Stimulated activated CD8-positive, alpha-beta memory T cell treated with anti-CD3 and anti-CD28 coated beads, Interleukin-4, amount 100 ng/mL, for 1 hour (primary cell): ENCODE measurements at places on chromosomes 1 and 21.

DNA sequence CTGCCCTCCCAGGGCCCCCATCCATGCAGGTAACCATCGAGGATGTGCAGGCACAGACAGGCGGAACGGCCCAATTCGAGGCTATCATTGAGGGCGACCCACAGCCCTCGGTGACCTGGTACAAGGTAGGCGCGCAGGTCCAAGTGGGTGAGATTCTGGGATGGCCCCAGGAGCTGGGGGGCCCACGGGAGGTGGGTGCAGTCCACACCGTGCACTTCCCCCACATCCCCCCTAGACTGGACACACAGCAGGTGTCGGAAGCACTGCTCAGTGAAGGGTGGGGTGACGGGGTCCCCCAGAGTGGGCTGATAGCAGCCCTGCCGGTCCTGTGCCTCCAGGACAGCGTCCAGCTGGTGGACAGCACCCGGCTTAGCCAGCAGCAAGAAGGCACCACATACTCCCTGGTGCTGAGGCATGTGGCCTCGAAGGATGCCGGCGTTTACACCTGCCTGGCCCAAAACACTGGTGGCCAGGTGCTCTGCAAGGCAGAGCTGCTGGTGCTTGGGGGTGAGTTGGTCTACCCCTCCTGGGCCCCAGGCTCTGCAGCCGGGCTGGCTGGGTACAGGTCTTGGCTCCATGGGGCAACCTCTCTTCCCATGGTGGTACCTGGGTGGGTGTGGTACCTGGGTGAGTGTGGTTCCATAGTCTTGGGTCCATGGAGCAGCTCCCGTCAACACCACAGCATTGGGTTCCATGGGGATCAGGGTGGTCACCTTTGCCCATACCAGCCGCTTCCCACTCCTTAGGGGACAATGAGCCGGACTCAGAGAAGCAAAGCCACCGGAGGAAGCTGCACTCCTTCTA lies 40.4 kb downstream of the TRIM11 start:
- no peak for DNase-seq

GRCh38 chr1:31013187-31013864 lies 52.2 kb downstream of the PUM1 start:
- DNase-seq: no peak

DNA sequence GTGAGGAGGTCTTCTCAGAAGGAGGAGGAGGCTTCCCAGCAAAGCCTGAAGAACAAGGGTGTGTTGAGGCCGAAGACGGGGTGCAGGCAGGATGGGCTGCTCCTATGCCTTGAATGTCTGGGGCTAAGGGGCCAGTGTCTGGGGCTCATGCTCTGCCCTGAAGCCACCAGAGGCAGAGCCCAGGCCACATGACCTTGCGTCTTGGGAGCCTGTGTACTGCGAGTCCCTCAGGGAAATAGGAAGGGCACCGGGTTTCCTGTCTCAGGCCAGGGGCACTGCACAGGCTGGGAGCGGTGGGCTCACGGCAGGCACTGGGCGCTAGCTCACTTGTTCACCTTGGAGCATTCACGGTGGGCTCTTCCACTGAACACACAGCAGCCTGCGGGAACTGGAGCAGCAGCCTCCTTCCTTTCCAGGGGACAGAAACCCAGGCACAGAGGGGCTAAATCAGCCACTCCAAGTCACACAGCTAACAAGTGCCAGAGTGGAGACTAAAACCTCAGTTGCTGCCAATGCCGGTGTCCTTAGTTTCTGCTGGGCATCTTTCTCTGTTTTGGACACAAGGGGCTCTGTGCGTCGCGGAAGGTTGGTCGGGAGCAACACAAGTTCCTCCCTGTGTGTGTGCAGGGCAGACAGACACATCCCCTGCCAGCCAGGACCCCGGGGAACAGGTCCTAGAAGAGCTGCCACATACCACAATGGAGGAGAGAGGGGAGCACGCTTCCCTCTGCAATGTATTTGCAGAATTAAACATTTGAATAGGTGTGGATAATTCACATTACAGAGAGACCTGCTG lies 104.8 kb upstream of the C1orf174 start:
- DNase-seq: no peak

DNA sequence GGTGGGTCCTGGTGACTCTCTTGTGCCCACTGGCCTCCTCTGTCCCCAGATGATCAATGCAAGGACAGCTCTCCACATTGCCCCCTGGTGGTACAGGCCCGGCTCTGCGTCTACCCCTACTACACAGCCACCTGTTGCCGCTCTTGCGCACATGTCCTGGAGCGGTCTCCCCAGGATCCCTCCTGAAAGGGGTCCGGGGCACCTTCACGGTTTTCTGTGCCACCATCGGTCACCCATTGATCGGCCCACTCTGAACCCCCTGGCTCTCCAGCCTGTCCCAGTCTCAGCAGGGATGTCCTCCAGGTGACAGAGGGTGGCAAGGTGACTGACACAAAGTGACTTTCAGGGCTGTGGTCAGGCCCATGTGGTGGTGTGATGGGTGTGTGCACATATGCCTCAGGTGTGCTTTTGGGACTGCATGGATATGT lies 10.8 kb downstream of the ADAMTSL4 start:
- DNase-seq: no peak

GRCh38 chr1:213484333-213484732 lies 433.3 kb downstream of the RPS6KC1 start:
- no peak for DNase-seq

- DNase-seq: no peak
Measured at GRCh38 chr1:181208967-181209366, 120.5 kb downstream of the IER5 start.

DNA sequence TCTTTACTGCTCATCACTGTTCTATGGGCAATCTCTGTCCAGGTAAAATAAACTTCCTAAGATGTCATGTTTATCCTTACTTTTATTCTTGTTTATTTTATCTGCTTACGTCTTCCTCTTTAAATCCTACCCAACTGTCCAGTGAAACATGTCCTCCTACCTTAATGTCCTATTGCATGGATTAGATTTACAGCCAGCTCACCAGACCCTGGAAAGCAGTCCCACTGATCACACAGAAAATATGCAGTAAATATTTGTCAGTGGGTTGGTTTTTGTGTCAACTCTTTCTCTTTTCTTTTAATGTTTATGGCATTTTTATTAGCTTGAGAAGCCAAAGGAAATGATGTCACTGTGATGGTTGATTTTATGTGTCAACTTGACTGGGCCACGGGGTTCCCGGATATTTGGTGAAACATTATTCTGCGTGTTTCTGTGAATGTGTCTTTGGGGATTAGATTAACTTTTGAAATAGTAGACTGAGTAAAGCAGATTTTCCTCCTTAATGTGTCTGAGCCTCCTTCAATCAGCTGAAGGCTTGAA lies 258.3 kb downstream of the SRGAP2C start:
- no peak for DNase-seq

- DNase-seq: no peak
Measured at GRCh38 chr1:154759196-154759595, 110.9 kb downstream of the KCNN3 start.

DNA sequence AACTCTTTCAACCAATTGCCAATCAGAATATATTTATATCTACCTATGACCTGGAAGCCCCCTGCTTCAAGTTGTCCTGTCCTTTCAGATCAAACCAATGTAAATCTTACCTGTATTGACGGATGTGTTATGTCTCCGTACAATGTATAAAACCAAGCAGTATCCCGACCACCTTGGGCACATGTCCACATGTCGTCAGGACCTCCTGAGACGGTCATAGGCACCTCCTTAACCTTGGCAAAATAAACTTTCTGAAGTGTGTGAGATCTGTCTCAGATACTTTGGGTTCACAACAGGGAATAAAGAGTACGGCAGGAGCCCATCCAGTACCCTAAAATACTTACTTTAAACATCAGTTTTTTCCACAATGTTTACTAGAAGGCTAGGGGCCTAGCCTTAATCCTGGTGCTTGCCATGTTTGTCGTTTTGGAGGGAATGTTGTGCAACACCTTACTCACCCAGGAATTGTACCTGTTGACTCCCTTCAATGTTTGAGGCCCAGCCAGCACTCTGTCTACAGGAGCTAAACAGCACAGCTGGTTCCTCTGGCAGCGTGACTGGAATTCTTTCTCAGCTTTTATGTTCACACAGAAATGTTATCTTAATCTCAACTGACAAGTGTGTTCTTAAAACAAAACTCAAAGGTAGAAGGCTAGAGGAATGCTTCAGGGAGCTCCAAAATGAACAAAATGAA lies 90.8 kb upstream of the USP25 start:
- DNase-seq: no peak

DNA sequence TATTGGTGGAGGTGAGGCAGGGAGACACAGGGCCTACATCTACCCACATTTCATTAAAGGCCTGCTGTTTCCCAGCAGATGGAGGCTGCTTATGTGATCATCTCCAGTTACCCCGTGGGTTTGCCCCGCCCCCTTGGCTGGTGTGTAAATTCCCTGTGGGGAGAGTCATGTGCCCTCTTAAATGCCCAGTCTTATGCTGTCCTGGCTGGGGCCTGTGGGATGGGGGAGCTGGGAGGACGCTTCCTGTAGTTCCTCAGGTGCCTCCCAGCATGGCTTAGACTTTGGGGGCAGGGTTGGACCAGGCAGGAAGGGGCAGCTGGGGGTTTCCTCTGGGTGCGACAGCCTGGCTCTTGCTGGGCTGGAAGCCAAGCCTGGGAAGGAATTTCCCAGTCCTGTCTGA lies 15.5 kb upstream of the CITED4 start:
- DNase-seq: no peak

DNA sequence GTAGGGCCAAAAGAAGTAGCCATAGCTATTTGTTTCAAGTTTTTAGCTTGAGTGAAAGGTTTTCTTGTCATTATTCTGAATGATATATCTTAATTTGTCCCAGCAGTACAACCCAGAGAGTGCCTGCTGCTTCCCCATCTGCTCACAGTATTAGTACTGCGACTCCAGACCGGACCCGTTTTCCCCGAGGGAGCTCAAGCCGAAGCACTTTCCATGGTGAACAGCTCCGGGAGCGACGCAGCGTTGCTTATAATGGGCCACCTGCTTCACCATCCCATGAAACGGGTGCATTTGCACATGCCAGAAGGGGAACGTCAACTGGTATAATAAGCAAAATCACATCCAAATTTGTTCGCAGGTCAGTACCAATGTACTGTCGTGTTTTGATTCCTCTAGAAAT lies 37.2 kb upstream of the C1orf115 start:
- DNase-seq: no peak

- DNase-seq: no peak
Measured at GRCh38 chr1:223401873-223402789, 8.9 kb downstream of the CCDC185 start.

DNA sequence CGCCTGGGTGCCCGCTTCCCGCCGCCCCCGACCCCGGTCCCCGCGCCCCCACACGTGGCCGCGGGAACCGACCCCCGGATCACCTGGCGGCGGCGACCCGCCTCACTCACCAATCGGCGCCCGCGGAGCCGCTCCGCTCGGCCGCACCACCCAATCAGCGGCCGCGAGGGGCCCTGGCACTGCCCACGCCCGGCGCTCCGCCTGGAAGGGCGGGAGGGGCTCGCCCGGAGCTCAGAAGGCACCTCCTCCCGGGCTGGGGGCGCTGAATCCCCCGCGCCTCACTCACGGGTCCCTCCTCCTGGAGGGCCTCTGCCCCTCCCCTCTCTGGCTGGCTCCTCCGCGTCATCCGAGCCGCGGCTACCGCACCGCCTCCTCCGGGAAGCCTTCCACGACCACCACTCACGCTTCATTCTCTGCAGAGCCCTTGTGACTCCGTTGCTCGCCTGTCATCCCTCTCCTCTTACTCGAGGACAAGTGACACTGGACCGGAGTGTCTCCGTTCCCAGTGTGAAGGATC lies 374 bp downstream of the SH2D5 start:
- peak; percentile 20 for DNase-seq

GRCh38 chr21:15144026-15144425 lies 79.2 kb upstream of the NRIP1 start:
- no peak for DNase-seq

GRCh38 chr1:51750218-51750617 lies 128.3 kb downstream of the NRDC start:
- no peak for DNase-seq

DNA sequence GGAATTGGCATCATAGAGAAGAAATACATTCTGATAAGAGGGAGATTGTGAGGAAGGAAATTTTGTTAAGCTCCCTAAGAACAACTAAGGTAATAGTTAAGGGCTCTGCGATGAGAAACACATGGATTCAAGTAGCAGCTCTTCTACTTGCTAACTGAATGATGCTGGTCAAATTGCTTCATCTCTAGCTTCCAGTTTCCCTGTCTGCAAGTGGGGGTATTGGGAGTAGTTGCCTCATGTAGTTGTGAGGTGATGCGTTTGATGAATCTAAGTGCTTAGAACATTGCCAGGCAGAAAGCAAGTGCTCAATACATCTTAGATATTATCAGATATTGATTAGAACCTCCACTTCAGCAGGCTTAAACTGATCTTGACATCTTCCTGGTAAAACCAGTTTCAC lies 84.8 kb downstream of the CD58 start:
- DNase-seq: no peak

DNA sequence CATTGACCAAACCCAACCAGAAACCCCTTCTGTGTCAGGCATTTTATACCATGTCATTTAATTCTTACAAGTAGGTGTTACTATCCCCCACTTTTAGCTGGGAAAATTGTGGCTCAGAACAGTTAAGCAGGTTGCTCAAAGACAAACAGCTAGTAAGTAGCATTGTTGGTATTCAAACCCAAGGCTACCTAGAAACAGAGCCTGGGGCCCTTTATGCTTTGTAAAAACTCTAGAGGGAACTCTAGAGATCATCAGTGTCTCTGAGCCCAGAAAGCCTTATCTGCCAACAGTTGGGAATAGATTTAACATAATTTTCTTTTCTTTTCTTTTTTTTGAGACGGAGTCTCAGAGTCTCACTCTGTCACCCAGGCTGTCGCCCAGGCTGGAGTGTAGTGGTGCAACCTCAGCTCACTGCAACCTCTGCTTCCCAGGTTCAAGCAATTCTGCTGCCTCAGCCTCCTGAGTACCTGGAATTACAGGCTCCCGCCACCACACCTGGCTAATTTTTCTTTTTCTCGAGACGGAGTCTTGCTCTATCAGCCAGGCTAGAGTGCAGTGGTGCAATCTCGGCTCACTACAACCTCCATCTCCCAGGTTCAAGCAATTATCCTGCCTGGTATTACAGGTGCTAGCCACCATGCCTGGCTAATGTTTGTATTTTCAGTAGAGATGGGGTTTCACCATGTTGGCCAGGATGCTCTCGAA lies 48.5 kb upstream of the OSBPL9 start:
- no peak for DNase-seq

DNA sequence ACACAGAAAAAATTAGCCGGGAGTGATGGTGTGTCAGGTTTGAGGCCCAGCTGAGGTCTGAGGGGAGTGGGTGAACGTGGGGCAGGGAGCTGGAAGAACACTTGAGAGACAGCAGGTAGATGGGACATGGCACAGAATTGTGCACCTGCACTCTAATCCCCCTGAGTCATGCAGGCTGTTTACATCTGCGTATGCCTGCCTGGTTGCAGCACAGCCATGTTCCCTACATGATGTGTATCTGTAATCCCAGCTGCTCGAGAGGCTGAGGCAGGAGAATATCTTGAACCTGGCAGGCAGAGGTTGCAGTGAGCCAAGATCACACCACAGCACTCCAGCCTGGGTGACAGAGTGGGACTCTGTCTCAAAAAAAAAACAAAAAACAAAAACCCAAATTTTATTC lies 44.8 kb downstream of the ATP5PO start:
- DNase-seq: no peak

GRCh38 chr1:76511558-76512179 lies 355.6 kb upstream of the ST6GALNAC5 start:
- DNase-seq: no peak

- no peak for DNase-seq
Measured at GRCh38 chr1:117118137-117118536, 3.4 kb downstream of the TRIM45 start.

- peak; percentile 17 for DNase-seq
Measured at GRCh38 chr1:147890177-147890790, 12.3 kb upstream of the GJA8 start.

GRCh38 chr1:200338451-200338850 lies 71.4 kb downstream of the ZNF281 start:
- DNase-seq: no peak

GRCh38 chr1:214993419-214993818 lies 89.1 kb upstream of the KCNK2 start:
- no peak for DNase-seq
